ENCODE measurements at places on chromosomes 5 and 9.

- no peak for DNase-seq
Measured at GRCh38 chr9:119009249-119009648, 360.0 kb downstream of the BRINP1 start.

GRCh38 chr5:53678981-53679660 is 118.7 kb downstream of the NDUFS4 start:
- no peak for DNase-seq

- no peak for DNase-seq
Measured at GRCh38 chr5:14669415-14669814, 4.9 kb downstream of the OTULIN start.

DNA sequence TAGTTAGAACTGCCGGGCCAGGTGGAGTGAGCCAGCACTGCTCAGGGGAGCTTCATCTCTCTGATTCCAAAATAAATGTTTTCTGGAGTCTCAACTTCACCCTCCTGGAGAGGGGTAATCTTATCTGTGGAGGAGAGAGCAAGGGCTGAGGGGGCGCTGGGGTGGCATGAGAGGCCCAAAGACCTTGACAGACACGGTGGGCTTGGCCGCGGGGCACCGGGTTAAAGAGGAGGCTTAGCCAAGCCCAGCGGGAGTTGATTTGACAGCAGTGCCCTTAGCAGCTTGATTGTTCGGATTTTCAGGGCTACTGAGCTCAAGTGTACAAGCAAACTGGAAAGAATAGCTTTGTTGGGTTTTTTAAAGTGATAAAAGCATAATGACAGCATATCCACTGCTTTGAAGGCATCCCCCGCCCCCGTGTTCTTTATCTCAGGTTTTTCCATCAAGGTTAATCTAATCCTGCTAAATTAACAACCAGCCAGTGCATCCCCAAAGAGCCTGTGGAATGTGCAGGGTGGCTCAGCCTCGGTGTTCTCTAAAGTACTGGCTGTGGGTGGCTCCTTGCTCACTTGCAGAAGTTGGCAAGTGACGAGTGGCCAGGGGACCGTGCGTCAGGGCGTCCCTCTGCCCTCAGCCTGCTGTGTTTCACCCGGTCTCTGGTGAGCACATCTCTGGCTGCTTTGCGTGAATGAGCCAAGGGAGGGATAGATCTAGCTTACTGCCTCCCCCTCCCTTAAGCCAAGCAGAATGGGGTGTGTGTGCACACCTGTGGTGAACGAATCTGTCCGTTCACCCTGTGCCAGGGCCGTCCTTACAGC is 5.5 kb downstream of the QRFP start:
- DNase-seq = no peak
